NCI-H187 treated with DMSO at 0.1 percent for 48 hours (cell line): ENCODE measurements at places on chromosomes 1 and 21.

GRCh38 chr1:58422436-58422835, 124.1 kb downstream of the OMA1 start:
- DNase-seq = no peak

DNA sequence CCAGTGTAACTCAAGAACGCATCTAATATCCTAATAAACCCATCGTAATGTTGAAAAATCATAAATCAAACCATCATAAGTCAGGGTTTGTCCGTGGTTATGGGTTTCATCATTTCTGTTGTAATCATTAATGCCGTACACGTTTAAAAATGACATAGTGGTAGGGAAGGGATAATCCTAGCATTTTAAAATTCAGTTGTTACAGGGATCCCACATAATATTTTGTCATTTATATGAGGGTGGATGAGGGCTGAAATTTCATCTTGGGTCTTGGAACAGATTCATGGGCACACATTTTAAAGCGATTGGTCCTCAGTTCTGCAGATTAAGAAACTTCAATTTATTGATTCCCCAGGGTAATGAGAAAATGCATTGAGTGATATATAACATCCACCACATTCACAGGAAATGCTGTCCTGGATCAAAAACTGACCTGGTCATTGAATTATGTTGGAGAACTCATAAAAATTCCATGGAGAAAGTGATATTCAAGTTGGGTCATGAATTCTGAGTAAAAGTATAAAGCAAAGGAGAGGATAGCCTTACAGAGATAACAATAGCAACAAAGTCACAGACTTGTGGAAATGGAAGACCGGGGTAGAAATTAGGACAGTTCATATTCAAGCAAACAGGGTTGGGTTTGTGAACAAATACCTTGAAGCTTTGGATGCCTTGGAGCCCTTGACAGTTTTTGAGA, 1527.3 kb upstream of the TPTE start:
- DNase-seq = no peak

DNA sequence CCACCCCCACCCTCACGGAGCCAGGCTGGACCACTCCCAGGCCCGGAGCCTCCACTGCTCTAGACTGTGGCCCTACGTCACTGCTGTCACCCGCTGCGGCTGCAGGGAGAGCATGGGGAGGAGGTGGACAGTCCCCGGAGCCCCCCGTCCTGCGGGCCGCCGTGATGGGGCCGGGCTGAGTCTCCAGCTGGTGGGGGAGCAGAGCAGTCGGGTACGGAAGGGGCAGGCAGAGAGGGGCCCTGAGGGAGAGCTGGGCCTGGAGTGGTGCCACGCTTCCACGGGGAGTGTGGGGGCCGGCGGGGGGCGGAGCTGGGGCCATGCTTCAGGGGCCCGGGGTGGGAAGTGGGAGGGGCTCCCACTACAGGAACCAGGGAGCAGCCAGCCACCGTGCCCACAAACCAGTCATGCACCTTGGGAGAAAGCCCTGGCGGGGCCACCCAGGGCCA, 98.9 kb upstream of the KCNK1 start:
- DNase-seq = no peak

GRCh38 chr1:20168564-20169491, 17.1 kb upstream of the UBXN10 start:
- no peak for DNase-seq

- no peak for DNase-seq
Observed at GRCh38 chr21:39637971-39638240, 25.2 kb downstream of the B3GALT5 start.

- no peak for DNase-seq
Observed at GRCh38 chr21:41839387-41840000, 39.6 kb downstream of the PRDM15 start.

DNA sequence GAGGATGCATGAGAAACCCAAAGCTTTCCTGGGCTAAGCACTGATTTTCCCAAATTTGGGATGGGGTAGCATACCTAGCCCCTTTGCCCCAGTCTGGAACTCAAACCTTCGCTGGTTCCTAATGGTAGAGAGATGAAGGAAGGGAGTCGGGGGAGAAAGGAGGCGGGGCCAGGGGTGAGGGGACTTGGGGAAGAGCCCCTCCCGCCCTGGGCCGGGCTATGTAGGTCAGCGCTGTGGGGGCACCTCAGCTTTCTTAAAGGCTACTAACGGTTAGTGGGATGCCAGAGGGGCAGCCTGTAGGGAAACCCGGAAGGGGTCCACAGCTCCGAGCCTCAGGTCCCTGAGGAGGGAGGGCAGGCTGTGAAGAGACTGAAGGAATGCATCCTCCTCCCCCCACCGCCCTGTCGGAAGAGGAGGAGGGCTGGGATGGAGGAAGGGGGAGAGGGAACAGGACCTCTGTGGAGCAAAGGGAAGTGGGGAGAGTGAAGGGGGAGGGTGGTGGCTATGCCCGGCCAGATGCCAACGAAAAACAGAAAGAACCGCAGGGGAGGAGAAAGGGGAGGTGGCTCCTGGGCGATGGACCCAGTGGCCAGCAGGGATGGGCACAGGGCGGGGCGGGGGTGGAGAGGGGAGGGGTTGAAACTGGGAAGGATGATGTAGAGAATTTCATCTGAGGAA, 1.3 kb downstream of the CADM3 start:
- DNase-seq = no peak

GRCh38 chr1:246012341-246012740, 494.7 kb downstream of the SMYD3 start:
- DNase-seq = no peak

DNA sequence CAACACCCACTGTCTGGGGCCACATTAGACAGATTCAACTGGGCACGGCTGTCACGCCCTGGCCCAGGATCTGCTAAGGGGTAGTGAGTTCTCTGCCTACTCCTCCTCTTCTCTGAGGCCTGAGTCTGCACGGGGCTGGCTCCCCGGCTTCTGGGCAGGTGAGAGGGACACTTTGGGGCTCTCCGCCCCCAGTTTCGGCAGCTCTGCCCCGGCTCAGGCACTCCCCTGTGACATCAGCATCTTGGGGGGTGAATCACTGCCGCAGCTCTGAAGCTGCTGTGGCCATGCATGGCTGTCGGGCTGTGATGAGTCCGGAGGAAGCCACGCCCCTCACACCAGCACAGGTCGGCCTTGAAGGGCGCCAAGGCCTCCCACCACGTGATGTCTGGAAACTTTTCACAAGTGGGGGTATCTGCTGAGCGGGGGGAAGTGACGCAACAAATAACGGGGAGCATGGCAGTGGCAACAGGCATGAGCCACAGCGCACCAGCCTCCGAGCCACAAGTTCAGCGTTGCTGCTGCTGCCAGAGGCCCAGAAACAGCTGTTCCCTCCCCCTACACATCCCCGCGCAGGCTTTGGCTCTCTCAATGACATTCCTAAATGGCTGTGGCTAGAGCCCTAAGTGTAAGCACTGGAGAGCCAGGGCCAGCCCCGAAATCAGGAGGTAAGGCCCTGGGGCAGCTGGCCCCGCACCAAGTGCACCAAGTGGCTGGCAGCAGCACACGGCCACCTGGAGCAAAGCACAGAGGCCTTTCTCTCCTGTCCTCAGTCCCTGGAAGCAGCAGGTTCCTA, 26.3 kb downstream of the ZBTB17 start:
- DNase-seq = no peak

- no peak for DNase-seq
Observed at GRCh38 chr1:223885614-223886013, 39.9 kb upstream of the TP53BP2 start.

- no peak for DNase-seq
Observed at GRCh38 chr1:172826096-172826741, 167.3 kb downstream of the FASLG start.

GRCh38 chr1:7539769-7540175, 231.3 kb upstream of the VAMP3 start:
- peak; percentile 37 for DNase-seq

DNA sequence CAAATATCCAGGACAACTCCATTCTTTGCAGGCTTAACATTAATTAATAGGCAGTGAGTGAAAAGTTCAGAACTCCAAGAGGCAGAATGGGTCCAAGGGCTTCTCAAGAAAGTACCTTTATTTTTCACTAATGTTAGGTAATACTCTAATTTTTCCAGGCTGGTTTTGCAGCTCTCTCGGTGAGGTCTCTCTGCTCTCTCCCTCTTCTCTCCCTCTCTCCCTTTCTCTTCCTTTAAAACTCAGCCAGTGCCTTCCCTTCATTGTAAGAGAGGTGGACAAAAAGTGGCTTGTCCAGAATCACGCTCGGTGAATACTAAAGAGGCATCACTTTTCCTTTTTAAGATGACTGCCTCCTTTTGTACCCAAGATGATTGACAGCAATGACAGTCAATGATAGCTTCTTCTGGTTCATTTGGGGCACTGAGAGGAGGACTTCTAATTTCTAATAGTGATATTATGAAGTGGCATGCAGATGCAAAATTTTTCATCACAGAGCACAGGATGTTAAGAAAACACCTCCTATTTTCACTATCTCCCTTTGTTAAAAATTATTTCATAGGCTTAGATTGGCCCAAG, 1.3 kb upstream of the CHI3L1 start:
- no peak for DNase-seq

- no peak for DNase-seq
Observed at GRCh38 chr1:87268111-87268510, 60.6 kb upstream of the LMO4 start.

DNA sequence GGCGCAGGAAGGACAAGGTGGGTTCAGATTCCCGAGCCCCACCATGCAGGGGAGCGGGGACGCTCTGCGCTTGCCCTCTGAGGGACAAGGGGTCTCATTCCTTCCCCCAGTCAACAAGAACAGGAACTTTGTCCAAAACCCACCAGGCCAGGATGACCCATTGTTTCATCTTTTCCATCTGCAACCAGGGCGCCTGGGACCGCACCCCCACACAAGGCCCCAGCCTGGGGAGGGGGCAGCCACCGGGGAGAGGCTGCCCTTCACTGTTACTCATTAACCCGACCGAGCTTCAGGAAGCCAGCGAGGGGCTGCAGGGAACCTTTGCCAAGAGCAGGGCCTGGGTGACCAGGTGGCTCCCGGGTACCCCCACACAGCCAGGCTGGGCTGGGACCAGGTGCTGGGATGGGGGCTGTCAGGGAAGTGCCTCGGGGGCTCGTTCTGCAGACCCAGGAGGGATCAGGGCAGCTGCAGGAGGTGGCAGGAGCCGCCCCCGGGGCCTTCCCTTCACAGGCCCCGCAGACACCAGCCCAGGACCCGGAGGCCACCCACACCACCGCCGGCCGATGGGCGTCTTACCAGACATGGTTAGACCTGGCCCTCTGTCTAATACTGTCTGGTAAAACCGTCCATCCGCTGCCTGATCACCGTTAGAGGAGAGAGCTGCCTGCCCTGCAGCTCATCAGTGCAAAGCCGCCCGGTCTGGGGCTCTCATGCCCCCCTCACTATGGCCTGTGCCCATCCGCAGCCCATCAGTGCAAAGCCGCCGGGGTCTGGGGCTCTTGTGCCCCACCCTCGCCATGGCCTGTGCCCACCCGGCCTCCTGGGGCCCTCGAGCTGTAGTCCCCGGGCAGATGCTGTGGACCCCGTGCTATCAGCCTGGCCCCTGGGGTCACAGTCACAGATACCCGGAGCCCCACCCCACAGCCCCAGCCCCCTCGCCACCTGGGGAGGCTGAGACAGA, 4.9 kb upstream of the TTLL10 start:
- DNase-seq = no peak

- DNase-seq = no peak
Observed at GRCh38 chr1:239723776-239724367, 337.5 kb downstream of the CHRM3 start.

DNA sequence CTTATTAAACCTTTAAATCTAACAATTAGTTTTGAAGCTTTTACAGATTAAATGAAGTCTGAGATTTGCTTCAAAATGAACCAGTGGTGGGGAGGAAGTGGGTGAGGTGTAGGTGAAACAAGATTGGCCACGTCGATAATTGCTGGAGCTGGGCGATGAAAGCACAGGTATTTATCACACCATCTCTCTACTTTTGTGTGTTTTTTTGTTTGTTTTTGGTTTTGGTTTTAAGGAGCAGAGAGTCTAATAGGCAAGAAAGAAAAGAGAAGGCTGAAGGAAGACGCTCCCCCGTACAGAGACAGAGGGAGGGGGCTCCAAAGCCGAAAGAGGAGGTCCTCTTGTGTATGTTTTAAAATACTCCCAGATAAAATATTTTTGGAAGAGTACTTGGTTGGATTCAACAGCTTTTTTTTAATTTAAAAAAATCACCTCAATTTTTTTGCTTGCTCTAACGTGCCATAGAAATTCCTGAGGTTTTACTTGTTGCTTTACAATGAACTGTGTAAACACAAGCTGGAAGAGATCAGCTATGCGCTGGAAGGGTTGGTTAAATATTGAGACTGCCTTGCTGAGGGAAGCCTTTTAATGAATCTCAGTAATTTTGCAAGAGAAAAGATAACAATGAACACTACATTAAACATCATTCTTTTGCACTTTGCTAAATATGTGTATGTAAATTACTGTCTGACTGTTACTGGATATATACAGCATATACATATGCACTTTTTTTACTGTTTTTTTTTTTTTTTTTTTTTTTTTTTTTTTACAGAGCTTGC, 6.7 kb upstream of the LGALS8 start:
- no peak for DNase-seq

GRCh38 chr1:79255421-79255820, 248.9 kb upstream of the ADGRL4 start:
- no peak for DNase-seq
